ENCODE measurements at places on chromosomes 12 and 14. TPM values are rescaled to one million over a fixed set of nuclear protein-coding genes. Genes with fewer than 3 reads are reported as not detected.

SERPINA4 gene
- total RNA-seq, result 0.37 TPM

CCDC38 gene
- not detected for total RNA-seq

DNA sequence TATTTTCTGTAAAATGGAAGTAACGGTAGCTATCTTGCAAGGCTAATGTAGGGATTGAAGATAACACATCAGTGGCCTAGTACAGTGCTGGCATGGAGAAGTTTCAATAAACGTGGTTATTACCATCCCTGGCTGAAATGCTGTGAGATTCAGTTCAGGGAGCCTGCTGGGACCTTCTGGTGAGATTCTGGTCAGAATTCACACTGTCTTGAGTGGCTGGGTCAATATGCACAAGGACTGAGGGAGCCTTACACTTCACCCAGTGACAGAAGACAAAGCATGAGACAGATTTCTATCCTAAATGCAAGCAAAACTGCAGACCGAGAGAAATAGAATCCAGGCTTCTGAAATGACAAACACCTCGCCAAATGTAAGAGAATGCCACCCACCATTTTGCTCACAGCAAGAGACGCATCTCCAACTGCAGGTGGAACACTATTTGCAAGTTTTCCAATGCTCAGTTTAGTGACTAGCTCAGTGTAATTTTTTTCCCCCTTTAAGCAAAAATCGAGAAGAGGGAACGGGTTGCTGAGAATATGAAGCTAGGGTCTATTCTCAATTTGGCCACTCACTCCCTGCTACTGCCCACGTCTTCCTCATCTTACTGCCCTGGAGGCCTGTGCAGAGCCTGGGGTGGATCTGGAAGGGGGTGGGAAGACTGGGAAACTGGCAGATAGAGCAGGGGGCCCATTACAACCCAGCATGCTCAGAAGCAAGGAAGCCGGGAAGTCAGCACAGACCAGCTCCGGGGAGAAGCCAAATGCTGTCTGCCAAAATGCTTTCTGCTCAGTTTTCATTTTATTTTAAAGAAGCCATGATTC, 201.3 kb downstream of the TTC7B start:
- DNase-seq, result no peak

DNA sequence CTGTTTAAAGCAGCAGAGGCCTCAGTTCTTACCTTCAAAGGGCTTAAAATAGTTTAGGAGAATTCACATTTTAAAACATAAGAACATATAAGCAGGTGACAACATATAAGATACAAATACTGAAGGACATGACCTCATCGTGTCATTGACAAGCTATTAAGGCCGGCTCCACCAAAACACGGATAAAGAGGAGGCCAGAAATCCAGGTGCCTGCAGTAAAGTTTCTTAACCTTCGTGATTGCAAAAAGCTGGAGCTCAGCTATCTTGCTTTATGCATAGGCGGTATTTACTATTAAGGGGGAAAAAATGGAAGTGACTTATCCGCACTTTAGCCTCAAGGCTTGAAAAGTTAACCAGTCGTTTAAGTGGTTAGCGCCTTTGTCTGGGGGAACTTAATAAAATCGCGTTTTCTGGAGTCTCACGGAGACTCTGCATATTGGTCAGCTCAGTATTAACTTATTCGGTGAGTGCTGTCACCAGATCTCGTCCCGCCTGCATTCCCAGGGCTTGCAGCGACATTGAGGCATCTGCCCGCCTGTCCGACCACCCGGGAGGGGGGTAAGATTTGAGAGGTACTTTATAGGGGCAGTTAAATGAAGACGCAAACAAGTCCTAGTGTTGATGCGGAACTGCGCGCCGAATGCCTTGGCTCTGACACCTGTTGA, 1.1 kb upstream of the SP1 start:
- no peak for DNase-seq

- no peak for DNase-seq
These were observed 15.0 kb upstream of the TMEM119 start for GRCh38 chr12:108612788-108613282.

All from colonic mucosa (tissue), 4 donors.